Myocyte (in vitro differentiated cells): ENCODE measurements at places on chromosomes 6 and 20.

DNA sequence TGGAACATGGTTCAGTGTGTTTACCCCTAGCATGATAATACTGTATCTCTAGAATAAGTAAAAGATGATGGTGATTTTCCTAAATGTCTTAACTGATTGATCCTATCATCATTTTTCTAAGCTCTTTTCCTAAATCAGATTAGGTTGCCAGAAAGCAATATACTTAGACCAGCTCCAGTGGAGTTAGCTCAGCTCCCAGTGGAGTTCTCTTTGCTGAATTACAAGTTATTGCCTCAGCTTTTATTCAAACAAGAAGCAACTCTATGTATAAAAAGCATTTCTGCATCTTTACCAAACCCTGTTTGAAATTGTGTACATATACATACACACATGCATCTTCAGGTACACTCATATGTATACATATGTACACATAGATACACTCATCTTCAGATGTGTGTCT lies 44.9 kb downstream of the SNX9 start:
- no peak for DNase-seq

- no peak for DNase-seq
Observed at GRCh38 chr6:9711365-9711764, 703.5 kb downstream of the TFAP2A start.

DNA sequence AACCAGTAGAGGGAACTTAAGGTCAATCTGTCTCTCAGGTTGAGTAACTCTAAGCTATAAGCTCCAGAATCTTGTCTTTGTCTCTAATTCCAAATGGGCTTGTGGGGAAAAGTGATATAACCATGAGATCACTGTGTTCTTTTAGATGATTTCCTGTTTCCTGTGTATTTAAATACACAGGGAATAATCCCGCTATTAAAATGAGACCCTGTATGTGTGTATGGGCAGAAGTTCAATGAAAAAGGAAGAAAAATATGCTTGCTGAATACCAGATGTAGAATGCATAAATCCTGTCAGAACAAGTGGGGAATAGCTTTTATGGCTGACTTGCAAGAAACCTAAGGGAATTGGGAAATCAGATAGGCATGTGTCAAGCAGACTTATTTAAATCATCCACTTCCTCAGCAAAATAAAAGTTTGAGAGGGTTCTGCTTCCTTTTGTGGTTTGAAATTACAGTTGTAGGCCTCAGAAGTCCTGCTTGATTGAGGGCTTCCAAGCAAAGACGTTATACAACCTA lies 164.7 kb upstream of the PDE7B start:
- no peak for DNase-seq

DNA sequence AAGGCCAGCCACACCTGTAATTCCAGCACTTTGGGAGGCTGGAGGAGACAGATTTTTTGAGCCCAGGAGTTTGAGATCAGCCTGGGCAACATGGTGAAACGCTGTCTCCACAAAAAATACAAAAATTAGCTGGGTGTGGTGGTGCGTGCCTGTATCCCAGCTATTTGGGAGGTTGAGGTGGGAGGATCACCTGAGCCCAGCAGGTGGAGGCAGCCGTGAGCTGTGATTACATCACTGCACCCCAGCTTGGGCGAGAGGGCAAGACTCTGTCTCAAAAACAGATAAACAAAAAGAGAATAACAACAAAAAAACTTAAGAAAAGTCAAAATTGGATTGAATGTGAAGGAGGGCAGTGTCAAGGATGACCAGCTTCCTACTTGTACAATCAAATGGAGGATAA lies 2.9 kb downstream of the TPD52L1 start:
- DNase-seq = no peak

- no peak for DNase-seq
Observed at GRCh38 chr6:144824018-144824417, 538.9 kb downstream of the UTRN start.

DNA sequence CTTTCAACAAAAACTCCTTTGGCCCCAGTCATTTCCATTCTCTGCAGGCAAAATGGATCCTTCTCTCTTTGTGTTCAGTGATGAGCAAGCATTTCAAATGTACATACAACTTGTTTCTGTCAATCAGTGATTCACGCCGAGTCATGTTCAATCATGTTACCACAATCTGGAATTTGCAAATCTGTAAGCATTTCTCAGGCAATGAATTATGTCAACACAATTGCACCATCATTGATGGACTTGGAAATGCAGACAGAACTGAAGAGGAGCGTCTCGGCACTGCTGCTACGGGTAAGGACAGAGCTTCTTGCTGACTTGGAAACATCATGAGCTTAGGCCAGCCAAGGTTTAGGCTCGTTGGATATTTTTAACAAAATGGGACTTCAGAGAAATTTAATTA lies 132.8 kb upstream of the AGPAT4 start:
- DNase-seq = peak; percentile 65

DNA sequence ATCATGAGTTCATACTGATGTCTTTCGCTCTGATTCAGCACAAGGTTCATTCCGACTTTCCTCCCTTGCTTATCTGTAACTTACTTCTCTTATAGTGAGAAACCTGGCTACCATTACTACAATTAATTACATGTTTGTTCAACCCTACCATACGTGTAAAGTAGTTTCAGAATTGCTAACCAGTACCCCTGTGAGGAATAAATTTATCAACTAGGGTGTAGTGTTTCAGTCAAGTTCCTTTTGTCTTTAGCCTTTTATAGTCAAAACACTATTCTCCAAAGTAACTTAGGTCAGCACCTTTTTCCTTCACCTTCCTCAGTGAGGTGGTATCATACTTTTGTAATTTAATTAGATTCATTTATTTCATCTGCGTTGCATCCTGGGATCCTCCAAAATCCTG lies 64.9 kb downstream of the MAP3K4 start:
- DNase-seq = no peak

DNA sequence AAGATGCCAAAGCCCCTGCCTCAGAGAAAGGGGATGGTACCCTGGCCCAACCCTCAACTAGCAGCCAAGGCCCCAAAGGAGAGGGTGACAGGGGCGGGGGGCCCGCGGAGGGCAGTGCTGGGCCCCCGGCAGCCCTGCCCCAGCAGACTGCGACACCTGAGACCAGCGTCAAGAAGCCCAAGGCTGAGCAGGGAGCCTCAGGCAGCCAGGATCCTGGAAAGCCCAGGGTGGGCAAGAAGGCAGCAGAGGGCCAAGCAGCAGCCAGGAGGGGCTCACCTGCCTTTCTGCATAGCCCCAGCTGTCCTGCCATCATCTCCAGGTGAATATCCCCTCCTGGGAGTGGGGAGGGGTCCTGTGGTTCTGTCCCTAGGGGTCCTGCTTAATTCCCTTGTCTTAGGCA lies 1.1 kb downstream of the MYLK2 start:
- DNase-seq = no peak

GRCh38 chr6:27547157-27548075 lies 74.5 kb upstream of the ZNF184 start:
- peak; percentile 53 for DNase-seq

DNA sequence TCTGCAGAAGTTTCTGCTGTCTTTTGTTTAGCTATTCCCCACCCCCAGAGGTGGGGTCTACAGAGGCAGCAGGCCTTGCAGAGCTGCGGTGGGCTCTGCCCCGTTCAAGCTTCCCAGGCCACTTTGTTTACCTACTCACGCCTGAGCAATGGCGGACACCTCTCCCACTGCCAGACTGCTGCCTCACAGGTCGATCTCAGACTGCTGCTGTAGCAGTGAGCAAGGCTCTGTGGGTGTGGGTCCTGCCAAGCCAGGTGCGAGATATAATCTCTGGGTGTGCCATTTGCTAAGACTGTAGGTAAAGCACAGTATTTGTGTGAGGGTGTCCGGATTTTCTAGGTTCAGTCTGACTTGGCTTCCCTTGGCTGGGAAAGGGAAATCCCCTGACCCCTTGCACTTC lies 23.6 kb upstream of the ZNF337 start:
- no peak for DNase-seq

GRCh38 chr20:11912013-11912658 lies 5.6 kb upstream of the BTBD3 start:
- DNase-seq = peak; percentile 29

DNA sequence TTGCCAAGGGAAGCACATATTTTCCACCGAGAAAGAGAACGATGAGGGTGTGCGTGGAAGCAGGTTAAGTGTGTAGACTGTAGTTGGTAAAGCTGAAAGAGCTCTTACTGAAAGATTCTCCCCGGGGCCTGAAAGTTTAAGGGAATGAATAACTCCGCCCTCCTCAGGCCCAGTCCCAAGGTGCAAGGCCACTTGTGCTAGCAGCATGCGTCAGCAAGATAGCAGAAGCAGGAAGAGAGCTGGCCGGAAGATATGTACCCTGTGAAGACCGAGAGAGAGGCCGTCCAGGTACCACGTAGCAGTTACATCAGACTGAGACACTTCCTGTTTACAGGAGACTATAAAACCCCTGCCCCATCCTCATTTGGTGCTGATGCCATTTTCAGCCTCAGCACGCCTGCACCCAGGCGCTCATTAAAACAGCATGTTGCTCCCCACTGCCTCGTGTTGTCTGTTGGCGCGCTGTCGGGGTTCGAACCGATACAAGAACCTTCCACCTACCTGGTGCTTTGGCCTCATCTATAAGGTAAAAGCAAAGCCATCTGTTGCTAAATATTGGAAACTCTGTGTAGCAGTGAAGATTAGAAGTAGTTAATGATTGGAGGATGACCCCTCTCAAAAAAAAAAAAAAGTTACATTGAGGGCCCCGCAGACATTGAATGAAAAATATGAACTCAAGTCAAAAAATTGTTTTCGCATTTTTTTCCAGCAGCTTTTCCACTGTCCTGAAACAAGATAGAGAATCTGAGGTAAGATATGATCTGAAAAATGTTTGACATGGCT lies 18.6 kb upstream of the FAM135A start:
- no peak for DNase-seq

- no peak for DNase-seq
Observed at GRCh38 chr20:44637522-44638372, 13.8 kb downstream of the ADA start.
